Activated CD8-positive, alpha-beta T cell treated with anti-CD3 and anti-CD28 coated beads for 36 hours (primary cell): ENCODE measurements at places on chromosomes 6 and 20.
A peak's percentile ranks its signal among the peaks of the same experiment; 100 is the strongest.

DNA sequence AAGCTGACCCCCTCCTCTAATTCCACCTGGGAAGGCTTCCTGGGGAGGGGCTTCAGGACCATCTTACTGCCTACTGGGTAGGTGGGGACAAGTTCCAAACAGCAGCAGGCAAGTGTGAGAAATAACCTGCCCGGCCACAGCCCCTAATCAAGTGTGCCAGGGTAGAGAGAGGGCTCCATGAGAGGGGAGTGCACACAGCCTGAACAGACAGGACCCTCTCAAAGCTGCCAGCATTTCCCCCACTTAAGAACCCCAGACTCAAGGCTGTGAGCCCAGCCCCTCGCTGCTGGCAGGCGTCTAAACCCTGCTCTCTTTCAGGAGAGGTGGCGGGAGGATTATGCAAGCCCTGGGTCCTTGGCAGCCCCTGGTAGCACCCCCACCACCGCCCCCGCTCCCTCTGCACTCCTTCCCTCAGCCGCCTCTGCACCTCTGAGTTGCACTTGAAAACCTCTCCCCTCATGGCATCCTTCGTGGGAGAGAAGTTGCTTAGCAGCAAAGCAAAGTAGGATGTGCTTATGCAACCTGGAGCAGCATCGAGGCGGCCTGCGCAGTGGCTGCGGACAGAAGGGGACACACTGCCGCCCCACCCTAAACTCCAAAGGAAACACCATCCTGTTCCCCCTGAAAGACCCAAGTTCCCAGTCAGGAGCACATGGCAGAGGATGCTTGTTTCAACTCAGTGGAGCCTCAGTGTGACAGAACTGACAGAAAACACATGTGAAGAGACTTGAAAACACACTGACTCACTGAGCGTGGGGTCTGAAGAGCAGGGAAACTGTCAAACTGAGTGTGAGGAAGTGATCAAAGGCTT is 10.5 kb downstream of the DDRGK1 start:
- DNase-seq, result peak; percentile 38

- DNase-seq, result no peak
Observed at GRCh38 chr20:44601801-44602204, 19.4 kb downstream of the PKIG start.

DNA sequence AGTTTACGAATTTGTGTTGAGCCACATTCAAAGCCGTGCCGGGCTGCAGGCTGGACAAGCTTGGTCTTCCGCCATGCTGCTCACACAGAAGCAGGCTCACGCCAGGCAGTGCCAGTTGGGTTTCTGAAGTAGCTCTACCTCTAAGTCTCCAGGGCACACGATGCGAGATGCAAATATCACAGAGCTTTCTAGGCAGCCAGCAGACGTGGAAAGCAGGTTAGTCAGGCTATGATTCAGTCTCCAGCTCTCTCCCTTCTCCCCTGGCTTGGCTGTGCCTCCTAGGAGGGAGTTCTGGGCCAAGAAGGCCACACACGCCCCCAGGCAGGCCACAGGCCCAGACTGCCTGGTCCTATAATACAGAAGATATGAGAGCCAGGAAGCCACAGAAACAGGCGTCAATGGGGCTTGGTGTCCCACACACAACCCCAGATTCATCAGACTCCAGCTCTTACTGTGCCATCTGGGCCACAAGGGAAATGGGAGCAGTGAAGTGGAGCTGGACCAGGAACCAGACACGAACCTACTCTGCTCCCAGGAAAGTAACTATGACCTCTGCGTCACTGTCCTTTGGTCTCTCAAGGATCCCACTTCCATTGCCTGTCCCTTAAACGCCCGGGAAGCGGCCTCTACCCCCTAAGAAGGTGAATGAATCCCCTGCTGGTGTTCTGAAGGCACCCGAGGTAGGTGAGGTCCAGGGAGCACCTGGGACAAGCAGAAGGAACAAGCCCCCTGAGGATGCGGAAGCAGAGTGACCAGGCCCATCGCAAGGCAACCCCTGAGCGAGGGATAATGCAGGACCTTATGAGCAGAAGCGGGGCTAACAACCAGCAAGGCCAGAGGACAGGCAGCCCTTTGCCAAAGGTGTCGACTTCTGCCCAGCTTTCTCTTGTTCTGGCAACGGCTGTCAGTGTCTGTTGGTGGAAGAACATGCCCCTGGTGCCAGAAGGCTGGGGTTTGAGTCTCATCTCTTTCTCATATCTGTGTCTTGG is 61.2 kb downstream of the GFOD1 start:
- DNase-seq, result peak; percentile 55

DNA sequence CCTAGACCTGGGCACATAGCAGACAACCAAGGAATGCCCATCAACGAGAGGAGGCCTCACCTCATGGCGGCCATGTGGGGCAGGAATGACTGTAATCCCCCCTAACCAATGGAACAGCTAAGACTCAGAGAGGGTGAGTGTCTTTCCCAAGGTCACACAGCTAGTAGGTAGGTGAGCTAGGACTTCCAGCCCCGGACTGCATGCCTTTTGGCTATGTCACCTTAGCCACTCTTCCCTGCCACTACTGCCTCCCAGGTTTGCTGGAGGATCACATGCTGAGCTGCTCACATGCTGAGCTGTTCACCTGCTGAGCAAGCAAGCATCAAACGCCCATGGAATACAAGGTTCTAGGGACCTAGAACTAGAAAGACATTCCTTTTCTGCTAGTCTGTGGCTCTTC is 188.5 kb upstream of the PMEPA1 start:
- no peak for DNase-seq

- no peak for DNase-seq
Observed at GRCh38 chr6:140872885-140873284, 1259.8 kb upstream of the GJE1 start.

DNA sequence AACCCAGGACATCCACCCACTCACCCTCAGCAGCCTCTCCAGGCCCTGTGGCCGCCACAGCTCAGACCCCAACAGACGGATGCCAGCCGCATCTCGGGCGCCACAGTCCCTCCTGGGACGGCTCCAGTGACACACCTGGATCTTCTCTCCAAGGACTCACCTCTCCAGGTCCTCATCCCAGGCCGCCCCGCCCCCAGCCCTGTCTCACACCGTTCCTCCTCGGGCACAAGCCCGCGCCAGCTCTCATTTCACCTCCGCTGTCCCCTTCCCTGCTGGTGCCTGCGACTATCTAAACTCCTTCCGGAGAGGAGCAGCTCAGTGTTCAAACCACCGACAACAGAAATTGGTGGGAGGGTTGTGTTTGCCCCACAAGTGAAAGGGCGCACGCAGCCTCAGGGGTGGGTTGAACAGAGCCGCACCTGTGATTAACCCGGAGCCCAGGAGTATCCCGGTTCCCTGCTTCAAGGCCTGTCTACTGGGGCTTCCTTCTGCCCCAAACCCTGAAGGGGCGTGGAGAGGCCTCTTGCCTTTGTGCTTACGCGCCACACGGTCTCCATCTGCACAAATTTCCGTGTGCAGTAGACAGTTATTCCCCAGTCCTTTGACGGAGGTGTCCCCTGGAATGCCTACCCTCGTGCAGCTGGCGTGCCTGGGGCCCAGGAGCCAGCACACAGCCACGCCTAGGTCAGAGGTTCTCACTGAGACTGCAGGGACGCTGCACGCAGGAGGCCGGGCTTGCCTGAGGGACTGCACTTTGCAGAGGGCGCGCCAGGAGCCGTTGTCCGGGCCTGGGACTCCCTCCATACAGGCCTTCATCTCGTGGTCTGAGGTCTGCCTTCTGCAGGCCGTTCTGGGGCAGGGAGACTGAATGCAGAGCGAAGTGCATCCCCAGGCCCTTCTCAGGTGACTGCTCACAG is 232.7 kb downstream of the DLL1 start:
- no peak for DNase-seq

GRCh38 chr6:82507112-82507511 is 143.5 kb downstream of the TPBG start:
- no peak for DNase-seq

- DNase-seq, result peak; percentile 83
Observed at GRCh38 chr6:127879685-127880084, 21.2 kb downstream of the THEMIS start.

- no peak for DNase-seq
Observed at GRCh38 chr20:11982955-11983470, 65.3 kb downstream of the BTBD3 start.

DNA sequence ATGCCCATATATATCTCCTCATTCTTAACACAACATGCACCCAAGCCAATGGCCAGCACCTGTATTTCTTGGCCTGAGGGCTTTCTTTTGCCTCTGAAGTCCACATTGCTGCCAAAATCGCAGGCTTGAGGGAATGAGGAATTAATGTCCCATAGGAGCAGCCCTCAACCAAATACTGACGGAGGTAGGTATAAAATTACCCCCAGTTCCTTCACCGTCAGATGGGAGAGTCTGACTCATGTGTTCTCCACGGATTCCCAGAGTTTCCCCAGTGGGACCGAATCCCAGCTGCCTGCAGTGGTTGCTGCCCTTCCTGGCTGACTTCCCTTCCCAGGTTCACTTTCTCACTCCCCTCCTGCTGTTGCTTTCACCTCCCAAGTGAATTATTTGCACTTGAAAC is 602.2 kb upstream of the NOX3 start:
- DNase-seq, result no peak

DNA sequence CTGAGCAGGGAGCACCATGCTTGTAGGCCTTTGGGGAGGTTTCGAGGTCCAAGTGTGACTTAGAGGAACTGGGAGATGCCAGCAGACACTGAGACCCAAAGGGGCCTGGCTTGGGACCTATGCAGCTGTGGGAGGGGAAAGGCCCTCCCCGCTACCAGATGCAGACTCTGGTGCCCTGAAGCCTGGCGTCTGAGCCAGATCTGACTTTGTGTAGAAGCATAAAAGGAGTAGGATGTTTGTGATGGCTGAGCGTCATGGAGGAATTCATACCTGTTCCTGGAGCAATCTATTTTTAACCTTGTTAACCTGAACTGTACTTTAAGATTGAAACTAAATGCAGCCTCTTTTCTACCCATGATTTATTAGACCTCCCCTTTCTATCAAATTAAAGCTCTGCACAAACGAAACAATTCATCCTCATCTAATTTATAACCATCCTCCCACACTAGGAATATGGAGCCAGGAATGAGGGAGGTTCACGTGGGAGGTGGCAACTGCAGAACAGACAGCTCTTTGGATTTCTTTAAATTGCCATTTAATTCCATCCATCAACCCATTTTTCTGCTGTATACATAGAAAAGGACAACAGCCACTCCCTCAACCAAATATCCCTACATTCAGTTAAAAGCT is 172.6 kb upstream of the AGPAT4 start:
- DNase-seq, result no peak

GRCh38 chr20:33810259-33810658 is 889 bp upstream of the CHMP4B start:
- no peak for DNase-seq
